ENCODE measurements at places on chromosomes 5 and 9.

DNA sequence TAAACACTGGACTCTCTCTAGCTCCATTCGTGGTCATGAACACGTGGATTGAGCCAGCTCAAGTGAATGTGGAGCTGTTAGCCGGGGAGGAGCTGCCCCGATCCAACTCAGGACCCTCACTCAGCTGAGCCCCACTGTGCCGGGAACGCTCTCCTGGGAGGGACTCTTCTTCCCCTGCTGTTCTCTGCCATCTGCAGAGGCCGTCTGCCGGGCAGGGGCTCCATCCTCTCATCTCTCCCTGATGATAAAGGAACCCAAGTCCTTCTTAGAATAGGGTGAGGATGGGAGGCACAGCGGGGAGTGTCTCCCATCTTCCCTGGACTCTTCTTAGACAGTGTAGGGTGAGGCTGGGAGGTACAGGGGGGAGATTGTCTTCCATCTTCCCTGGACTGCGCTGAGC, 120.5 kb upstream of the IRX4 start:
- no peak for DNase-seq

- peak; percentile 64 for DNase-seq
Observed at GRCh38 chr5:39178171-39178570, 41.2 kb downstream of the FYB1 start.

GRCh38 chr9:136081113-136081825, 13.8 kb downstream of the NACC2 start:
- no peak for DNase-seq

DNA sequence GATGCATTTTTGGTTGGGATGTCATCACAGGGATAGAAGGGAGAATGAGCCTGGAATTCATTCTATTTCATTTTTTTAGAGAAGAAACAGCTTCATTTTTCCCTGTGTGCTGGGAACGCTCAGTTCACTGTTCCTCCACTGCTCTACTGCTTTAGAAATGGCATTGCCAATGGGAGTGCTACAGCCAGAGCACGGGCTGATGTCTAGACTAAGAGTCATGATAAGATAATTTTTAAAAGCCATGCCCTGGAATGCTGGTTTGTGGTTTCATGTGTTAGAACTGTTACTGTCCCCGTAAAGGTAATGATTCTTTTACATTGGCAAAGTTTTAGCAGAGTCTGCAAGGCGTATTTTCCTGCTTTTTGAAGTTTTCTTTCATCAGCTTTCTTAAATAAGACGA, 119.6 kb downstream of the SEMA6A start:
- DNase-seq = no peak

- no peak for DNase-seq
Observed at GRCh38 chr9:114619191-114619761, 8.2 kb downstream of the TMEM268 start.

DNA sequence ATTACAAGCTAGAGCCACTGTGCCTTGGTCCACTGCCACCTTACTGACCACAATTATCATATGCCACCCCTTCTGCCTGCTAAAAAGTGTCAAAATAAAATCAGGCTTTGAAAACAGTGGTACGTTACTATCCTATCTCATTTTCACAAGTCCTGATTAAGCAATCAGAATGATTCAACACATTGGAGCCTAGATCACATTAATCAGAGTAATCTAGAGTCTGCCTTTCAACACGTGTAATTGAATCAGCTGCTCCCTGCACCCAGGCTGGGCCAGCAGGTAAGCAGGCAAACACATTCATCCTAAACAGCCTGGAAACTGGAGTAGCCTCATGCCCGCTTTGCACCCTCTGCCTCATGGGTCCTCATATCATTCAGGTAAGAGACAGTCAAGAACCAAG, 186.2 kb downstream of the DCP2 start:
- DNase-seq = no peak

DNA sequence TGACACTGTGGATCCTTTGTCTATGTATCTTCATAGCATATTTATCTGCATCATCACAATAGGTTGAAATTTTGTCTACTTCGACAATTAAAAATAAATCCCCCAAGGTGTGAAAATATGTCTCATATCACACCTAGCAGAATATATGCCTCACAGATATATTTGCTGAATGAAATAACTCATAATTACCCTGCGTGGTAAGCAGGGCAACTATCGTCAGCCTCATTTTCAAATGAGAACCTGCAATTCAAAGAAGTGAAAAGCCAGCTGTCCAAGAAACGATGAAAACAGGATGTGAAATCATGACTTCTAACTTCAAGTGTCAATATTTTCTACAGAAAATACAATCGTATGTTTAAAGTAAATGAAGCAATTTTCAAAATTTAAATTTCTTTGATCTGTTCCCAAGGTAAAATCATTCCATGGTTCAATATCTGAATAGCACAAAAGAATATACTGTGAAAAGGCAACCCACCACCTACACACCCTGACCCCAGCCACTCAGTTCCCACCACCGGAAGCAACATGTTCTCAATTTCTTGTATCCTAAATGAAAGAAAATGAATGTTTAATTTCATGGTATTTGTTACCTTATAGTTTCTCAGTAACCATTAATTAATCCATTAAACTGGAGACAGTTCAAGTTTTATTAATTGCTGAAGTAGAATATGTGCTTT, 57.1 kb downstream of the TBCA start:
- no peak for DNase-seq

- no peak for DNase-seq
Observed at GRCh38 chr5:95936812-95937397, 24.7 kb downstream of the ELL2 start.

DNA sequence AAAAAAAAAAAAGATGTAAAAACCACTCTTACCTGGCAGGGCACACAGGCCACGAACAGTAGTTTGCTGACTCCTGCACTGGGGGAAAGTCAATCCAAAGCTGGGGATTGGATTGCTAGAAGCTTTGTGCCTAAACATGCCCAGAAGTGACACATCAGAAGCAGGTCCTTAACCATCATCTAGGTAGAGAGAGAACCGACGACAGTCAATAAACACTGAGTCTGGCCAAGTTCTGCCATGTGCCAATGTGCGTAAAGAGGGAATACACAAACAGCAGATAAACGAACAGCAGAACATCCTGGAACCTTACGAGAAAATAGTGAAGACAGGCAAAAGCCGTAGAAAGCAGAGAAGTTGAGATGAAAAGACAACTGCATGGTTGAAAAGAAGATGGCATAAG, 14.9 kb downstream of the SFXN1 start:
- DNase-seq = no peak

DNA sequence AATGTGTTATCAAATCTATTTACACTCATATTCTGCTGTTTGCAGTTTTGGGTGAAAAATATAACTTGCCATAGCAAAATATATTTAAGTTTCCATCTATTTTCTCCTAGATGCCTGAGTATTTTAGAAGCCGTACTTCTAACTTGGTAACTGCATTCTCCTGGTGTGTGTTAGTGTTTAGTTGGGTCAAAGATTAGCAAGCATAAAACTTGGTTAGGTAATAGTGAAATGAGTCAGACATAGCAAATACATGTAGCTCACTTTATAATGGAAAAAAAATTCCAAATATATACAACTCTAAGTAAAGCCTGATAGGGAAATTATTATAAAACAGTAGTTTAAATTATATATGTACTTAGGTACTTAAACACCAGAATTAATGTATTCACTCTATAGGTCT, 640.7 kb upstream of the ST8SIA4 start:
- no peak for DNase-seq

DNA sequence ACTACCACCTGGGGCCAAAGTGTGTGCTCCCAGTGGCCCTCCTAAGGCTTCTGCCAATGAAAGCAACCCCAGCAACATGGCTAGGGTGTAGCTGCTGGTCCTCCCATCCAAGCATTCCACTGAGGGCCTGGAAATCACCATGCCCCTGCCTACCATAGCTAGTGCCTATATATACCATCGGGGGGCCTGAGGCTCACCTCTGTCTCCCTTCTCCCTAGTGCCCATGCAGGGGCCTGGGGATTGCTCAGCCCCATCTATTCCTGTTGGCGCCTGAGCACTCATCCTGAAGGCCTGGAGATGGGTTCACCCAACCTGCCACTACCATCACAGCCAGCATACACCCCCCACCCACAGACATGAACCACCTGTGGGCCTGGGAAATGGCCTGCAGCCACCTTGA, 367.3 kb downstream of the RAB3C start:
- DNase-seq = no peak

- DNase-seq = peak; percentile 11
Observed at GRCh38 chr5:149581192-149581861, at the start of gene ARHGEF37. ARHGEF37 (plus strand) TSS chr5:149581498; CDS start chr5:149597770, 16,272 bp downstream.

GRCh38 chr5:80406980-80407734, 707 bp upstream of the ZFYVE16 start:
- DNase-seq = no peak

- no peak for DNase-seq
Observed at GRCh38 chr9:93094658-93095204, 1.3 kb upstream of the CARD19 start.

- DNase-seq = no peak
Observed at GRCh38 chr9:91820126-91820750, 129.8 kb downstream of the ROR2 start.

DNA sequence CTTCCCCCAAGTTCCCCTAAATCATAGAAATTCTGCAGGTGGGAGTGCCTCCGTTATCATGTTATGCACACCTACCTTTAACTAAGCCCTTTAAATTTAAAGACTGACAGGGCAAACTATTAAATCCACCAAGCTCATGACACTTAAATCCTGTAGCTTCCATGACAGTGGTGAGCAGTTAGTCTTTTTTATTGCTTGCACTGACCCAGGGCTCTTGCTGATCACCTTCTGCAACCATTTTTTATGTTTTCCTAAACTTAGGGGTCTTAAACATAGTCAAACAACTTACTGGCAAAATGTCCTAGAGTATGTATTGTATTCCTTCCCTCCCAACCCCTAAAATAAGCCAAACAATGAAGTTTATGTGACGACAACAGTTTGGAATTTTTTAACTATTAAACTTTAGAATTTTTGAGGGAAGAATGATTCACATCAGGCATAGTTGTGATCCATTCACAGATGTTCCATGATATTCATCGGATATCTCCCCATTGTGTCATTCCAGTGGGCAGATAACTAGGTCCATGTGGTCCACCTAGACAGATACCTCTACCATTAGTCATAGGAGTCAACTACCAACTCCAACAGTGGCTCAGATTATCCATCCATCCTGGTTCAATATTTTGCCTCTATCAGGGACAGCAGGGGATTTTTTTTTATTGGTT, 283.1 kb downstream of the ADAMTS6 start:
- DNase-seq = no peak

DNA sequence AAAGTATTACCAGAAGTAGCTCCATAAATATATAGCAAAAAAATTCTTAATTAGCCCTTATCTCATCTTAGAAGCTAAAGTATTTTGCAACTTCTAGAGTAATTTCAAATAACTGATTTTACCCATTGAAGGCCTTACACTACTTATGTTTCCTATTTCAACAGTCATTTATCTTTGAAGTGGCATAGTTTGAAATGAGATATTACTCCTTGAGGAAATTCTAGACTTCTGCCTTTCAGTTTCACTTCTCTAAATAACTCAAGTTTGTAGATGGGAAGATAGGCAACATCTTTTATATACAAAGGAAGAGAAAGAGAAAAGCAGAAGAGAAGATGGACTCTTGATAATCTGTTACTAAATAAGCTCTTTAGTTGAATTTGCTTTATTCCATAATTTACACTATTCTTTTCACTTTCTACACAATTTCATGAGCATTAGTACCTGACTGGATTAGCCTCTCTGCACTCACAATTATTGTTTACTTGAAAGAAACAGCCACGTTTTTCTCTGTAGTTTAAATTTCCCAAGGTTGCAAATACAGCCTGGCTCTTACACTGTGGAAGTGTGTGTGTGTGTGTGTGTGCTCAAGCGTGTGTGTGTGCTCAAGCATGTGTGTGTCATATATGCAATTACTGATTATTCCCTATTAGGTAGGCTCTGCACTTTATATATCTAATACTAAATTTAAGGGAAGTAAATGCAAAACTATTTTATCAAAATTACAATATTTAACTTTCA, 60.6 kb upstream of the EMB start:
- no peak for DNase-seq

DNA sequence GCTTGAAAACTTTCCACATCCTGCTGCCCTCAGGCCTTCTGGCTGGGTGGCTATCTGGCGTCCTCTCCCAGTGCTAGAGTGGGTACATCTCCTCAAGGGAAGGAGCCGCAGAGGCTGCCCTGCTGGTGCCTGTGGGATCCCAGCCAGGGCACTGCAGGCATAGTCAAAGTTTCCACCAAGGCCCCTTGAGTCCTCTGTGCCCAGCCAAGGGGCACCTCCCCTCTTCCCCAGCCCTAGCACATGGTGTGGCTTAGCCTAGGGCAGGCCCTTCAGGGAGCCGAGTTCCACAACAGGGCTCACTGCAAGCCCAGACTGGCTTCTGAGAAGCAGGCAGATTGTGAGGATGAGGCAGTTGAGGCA, 103.2 kb downstream of the RGS3 start:
- no peak for DNase-seq

DNA sequence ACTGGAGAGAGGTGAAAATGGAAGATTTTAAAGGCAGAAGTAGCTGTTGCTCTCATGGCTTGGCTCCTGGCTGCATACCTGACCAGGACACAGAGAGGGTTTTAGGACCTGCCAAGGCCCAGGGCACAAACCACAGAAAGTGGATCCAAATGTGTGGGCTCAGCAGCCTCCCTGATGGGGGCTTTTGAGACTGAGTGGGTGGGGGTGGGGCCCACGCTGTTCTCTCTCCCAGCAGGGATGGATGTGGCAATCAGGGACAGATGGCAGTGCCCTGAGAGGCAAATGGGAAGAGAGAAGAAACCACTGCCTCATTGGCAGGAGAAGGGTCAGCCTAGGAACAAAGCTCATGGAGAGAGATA, 34.9 kb upstream of the TIFAB start:
- DNase-seq = no peak

GRCh38 chr5:175753536-175754402, 95.9 kb downstream of the HRH2 start:
- DNase-seq = no peak

DNA sequence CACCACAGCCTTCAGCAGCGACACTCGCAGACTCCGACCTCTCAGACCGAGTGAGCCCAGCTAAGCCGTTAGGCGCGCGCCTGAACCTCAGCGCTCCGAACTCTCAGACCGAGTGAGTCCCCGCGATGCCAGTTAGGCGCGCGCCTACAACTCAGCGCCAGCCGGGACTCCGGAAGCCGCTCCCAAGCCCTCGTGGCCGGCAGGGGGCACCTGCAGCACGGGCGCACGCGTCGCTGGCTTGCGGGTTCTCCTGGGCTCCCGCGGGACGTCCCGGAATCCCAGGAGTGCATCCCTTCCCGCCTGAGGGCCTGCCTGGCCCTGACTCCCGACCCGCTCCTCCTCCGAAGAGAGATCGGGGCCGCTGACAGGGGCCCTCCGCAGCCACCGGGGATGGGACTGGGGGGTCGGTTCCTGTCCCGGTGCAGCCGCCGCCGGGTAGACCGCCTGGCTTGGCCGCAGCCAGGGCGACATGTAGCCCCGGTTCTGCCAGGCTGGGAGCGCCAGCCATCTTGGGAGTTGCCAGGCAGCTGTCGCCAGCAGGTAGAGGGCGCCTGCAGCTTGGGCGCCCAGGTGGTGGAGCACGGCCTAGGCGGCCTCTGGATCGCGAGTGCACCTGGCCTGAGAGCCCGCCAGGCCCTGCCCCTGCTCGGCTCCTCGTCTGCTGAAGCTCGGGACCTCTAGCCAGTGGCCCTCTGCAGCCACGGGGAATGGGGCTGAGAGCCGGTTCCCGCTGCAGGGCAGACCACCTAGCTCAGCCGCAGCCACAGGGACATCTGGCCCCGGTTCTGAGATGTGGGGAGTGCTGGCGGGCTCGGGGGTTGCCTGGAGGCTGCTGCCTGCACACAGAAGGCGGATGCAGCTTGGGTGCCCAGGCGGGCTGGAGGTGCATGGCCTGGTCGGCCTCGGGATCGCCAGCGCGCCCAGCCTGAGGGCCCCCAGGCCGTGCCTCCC, at the start of gene ANKRD18A:
ANKRD18A (minus strand) TSS at position 114 of the 951 bp plus-strand sequence. CDS start 311 bp downstream, outside the sequence.
- peak; percentile 63 for DNase-seq

- DNase-seq = peak; percentile 26
Observed at GRCh38 chr5:140261403-140262171, 41.3 kb downstream of the PFDN1 start.
